Stromal cell of bone marrow (primary cell): ENCODE measurements at places on chromosomes 11 and 22.
A peak's percentile ranks its signal among the peaks of the same experiment; 100 is the strongest.

GRCh38 chr11:66850235-66850587 lies 6.7 kb upstream of the LRFN4 start:
- DNase-seq = no peak

DNA sequence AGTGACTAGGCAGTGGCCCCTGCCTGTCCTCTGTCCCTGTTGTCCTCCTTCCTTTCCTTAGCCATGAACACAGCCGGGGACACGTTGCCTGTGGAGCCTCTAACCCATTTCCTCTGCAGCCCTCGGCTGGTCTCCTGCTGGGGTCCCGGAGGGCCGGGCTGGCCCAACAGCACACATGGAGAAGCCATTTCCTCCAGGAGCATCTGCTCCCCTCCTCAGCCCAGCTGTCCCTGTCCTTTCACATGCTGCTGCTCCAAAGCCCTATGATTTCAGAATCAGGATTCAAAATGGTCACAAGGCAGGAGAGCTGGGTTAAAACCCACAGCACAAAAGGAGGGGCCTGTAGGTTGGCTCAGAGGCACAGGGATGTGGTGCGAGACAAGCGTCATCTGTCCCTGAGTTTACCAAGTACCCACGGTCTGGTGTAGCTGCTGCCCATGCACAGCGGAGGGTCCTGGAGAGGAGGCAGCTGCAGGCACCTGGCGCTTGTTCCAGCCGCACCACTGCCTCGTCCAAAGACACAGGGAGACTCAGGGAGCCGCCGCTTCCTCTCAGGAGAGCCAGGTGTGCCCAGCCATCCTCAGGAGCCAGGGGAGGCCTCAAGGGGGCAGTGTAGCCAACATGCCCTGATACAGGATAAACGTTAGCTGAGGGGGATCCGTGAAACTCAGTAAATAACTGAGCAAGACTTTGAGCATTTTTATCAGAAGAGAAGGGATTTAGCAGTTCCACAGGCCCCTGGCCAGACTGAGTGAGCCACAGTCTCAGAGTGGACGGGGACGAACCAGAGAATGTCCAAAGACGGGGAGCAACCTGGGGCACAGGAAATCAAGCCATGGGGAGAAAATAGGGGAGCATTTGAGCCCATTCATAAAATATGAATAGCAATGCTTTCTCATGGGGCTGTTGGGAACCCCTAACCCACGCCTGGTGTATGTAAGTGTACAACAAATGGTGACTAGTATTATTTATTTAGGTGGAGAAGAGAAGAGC lies 3.9 kb upstream of the VSIG10L2 start:
- no peak for DNase-seq

DNA sequence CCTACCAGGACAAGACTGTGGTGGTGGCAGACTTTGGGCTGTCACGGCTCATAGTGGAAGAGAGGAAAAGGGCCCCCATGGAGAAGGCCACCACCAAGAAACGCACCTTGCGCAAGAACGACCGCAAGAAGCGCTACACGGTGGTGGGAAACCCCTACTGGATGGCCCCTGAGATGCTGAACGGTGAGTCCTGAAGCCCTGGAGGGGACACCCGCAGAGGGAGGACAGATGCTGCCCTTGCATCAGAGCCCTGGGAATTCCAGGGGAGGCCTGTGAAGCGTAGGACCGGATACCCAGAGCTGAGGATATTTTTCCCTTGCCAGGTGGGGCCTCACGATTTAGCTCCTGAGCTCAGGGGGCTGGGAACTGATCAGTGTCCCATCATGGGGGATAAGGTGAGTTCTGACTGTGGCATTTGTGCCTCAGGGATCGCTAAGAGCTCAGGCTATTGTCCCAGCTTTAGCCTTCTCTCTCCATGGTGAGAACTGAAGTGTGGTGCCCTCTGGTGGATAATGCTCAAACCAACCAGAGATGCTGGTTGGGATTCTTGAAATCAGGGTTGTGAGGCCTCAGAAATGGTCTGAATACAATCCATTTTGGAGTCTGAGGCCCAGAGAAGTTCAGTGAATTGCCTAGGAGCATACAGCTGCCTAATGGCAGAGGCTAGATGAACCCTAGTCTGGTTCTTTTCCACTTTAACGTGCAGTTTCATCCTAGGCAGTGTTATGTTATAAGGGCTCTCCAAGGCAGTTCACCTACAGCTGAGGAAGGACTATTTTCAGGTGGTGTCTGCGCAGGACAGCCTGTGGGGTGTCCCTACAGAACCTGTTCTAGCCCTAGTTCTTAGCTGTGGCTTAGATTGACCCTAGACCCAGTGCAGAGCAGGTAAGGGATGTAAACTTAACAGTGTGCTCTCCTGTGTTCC lies 19.5 kb downstream of the PIK3IP1 start:
- no peak for DNase-seq

- no peak for DNase-seq
These were observed 32.9 kb upstream of the CLMP start for GRCh38 chr11:123227763-123228495.

GRCh38 chr11:12287009-12287373 lies 90.4 kb upstream of the PARVA start:
- DNase-seq = peak; percentile 92
